ENCODE measurements at places on chromosomes 5 and 9.

DNA sequence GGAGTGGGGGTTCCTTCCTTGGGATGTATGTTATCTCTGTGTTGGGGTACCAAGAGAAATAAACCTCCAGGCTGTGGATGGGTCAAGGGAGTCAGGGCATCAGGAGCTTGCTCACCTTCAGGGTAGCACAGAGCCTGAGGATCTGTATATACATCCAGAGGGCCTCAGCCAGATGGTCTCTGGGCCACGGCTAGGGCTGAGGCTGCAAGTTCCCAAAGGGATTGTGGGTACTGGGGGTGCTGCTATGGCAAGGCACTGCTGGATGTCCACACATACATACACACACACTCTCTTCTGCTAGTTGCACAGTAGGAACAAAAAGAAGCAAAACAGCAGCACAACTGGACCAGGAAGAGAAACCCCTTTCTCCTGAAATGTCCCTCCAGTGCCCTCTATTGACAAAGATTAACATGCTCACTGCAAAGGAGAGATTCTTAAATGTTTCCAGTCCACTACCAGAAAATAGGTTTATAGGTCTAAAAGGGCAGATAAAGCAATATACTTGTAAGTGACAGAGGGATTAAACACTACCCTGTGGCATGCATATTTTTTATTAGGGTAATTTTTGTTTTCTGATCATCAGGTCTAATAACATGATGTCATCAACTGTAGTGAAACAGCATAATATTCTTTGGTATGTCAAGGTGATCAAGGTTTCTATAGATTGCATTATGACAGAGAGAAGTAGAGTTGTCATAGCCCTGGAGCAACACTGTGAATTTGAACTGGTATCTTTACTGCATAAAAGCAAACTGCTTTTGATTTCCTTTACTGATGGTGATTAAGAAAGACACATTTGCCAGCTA is 56.3 kb upstream of the KCNN2 start:
- no peak for DNase-seq

DNA sequence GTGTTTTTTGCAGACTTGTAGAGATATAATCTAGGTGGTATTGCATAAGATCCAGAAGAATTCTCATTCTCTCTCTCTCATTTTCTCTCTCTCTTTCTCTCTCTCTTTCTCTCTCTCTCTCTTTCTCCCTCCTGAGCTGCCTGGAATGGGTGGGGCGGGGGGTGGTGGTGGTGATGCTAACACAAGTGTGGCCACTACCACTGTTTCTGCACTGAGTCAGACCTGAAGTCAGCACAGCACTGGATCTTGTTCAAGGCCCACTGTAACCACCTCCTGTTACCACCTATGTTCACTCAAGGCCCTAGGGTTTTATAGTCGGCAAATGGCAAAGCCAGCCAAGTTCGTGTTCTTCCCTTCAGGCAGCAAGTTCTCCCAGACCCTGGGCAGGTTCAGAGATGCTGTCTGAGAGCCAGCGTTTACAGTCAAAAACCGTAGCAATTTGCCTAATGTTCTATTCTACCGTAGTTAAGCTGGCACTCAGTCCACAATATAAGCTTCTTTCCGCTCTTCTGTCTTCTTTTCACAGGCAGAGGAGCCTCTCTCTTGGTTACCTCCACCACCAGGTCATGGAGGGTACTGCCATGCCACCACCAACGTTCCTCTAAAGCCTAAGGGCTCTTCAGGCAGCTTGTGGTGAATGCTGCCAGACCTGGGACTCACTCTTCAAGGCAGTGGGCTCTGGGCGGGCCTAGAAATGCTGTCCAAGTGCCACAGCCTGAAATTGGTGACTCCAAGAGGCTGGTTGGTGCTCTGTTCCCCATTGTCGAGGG is 235.7 kb upstream of the PRR16 start:
- DNase-seq, result no peak

- DNase-seq, result no peak
Observed at GRCh38 chr5:78691084-78691960, 42.8 kb upstream of the LHFPL2 start.

DNA sequence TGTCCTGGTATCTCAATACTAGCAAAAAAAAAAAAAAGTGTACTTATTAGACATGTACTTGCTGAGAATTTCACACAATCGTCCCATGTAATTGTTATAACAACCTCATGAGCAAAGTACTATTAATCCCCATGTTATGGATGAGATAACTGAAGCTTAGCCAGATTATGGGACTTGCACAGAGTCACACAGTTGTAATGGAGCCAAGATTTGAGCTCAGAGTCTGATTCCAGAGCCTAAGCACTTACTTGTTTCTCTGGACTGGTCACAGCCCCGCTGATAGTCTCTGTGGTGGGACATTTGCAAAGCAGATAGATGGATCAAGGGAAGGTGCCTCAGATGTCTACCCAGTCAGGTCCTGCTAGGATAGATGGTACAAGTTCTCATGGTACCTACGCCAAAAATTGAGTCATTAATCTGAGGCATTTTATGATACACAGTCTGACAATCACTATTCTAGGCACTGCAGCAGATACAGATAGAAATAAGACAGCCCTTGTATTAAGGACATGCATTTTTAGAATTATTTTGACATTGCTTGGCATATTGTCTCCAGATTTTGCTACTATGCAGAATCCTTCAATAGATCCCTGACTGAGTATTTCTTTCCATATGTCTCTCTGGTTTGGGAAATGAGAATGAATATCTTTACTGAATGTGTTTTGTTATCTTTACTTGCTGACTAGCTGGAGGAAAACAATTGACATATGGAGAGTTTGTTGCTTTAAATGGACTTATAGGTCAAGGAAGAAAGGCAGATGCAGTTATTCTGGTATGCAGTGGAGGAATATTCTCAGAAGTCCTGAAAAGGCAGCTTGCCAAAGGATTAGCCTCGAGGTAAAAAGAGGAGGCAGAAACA is 149.5 kb downstream of the ADAMTSL1 start:
- DNase-seq, result no peak

- no peak for DNase-seq
Observed at GRCh38 chr5:88792144-88792840, 90.7 kb downstream of the MEF2C start.

- peak; percentile 96 for DNase-seq
Observed at GRCh38 chr5:67693956-67694809, 497.6 kb upstream of the CD180 start.

- no peak for DNase-seq
Observed at GRCh38 chr5:117682416-117682815, 1107.8 kb upstream of the SEMA6A start.

DNA sequence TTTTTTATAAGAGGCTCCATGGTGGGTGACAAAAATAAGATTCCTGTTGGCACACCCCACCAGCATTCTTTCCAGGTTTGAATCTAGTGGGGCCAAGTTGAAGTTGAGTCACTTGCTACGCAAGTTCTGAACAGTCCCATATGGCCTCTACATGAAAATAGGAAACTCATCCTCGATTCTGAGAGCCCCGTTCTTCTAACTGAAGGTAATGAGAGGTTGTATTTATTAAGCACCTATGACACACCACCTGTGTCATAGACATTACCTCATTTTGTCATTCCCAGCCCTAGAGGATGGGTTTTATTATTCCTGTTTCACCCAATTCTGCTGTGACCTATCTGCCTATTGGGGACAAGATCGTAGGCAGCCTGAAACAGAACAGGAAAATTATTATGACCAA is 131.7 kb downstream of the ACTL7B start:
- DNase-seq, result no peak

DNA sequence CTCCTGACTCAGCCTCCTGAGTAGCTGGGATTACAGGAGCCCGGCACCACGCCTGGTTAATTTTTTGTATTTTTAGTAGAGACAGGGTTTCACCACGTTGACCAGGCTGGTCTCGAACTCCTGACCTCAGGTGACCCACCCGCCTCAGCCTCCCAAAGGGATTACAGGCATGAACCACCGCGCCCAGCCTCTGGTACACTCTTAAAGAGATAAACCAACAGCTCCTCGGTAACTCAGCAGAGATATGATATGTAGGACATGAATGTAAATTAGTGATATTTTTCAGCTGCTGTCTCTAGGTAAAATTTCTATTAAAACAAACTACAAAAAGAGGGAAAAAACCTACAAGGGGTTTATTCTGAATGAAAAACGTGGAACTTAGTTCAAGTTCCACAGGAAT is 42.8 kb upstream of the HK3 start:
- no peak for DNase-seq

GRCh38 chr5:178209334-178210072 is 5.2 kb downstream of the HNRNPAB start:
- no peak for DNase-seq

DNA sequence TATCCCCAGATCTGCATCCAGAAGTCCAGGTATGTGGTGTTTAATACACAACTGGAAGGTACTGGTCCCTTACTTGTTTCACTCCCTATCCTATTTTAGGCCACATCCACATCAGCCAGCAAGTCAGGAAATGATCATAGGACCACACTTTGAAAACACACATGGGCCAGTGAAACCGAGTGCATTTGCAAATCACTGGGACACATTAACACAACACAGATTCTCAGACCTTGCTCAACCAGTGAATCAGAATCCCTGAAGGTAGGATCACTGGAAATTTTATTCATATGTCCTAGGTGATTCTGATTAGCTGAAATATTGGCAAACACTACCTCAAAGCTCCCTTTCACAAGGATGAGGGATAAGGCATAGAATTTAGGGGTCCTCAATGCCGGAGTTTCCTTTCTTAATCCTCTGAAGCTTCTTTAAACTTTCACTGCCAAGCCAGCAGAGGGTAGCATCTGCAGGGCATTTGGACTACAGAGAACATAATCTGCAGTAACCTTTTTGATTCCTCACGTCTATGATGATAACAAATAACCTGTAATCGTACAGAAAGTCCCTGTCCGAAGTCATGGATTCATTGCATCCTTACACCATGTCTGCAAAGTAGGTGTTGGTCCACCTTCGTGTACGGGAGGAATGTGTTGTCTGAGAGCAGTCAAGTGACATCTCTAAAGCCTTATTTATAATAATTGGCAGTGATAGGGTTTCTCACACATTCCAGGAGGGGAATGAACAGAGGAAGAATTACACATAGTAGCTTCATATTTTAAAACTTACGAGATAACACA is 11.0 kb upstream of the ABLIM3 start:
- DNase-seq, result no peak

- DNase-seq, result no peak
Observed at GRCh38 chr9:130332384-130332926, 66.9 kb downstream of the HMCN2 start.

GRCh38 chr5:55226934-55227663 is at the start of gene MCIDAS:
TSS of gene MCIDAS (minus strand) at chr5:55227315. CDS start at chr5:55227138, 177 bp downstream.
- no peak for DNase-seq

- DNase-seq, result peak; percentile 58
Observed at GRCh38 chr5:179294891-179295777, 50.1 kb downstream of the ADAMTS2 start.

- DNase-seq, result no peak
Observed at GRCh38 chr5:54309276-54309675, 1.1 kb downstream of the ARL15 start.

DNA sequence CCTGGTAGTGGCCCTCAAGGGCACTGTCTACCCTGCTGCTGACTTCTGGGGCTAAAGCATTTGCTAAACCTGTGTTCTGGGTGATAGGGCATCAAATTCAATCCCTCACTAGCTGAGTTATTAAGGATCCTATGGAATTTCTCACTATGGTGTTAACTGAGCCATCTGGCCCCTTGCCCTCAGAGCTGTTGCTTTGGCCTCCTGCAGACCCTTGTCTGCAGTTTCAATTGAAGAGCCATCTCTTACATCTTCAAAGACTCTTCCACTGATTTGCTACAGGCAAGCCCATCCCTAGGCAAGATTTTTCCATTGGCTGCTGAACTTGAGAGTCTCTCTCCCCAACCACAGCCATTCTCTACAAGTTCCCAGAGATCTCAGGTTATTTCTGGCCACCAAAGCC is 418.2 kb downstream of the ZNF608 start:
- no peak for DNase-seq

DNA sequence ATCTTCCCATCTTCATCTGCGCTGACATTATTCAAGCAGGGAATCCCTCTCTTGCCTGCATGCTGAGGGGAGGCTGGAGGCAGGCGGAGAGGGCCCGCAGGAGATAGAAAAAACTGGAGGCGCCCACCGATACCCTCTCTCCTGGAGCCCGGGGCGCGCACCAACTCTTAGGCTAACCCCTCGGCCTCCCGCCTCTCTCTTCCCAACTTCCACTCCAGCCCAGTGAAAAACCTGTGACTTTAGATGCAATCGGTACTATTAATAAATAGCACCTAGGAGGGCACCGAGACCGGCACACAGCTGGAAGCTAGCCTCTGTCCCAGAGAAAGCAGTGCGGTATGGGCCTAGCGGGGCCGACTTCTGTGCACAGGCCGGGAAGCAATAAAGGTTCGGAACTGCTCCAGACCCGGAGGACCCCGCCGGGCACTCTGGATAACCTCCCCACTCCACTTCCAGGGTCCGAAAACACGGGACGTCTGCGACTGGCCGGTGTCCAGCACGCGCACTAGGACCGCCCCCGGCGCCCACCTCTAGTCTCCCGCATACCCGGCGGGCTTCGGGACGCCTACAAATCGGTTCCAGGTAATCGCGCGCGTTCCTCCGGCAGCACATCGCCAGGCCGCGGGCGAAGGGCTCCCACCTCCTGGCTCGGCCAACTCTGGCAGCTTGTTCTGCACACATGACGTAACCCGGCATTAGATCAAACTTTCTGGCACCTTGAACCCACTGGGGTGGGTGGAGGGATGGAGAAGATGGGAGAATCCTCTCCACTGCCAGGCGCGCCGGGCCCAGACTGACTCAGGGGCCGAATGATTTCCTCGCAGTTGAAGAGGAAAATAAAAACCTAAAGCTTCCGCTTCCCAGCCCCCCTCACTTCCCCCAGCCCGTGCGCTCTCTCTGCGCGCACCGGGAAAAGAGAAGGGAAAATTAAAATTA is 1.4 kb downstream of the EFNA5 start:
- peak; percentile 67 for DNase-seq

DNA sequence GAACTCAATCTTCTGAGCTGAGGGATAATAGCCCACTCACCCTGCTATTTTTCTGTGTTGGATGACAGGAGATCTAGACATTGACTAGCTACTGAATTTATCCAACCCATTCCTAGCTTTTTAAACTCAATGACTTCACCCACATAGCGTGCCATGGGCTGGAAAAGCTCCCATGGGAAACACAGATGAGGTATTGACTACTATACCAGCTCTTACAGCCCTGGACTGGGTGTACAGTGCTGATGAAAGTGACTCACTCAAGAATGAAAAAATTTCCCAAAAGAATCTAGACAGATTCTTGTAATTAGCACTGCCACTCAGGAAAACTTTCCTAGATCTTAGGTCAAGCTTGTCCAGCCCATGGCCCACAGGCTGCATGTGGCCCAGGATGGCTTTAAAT is 72.7 kb upstream of the NREP start:
- DNase-seq, result no peak

DNA sequence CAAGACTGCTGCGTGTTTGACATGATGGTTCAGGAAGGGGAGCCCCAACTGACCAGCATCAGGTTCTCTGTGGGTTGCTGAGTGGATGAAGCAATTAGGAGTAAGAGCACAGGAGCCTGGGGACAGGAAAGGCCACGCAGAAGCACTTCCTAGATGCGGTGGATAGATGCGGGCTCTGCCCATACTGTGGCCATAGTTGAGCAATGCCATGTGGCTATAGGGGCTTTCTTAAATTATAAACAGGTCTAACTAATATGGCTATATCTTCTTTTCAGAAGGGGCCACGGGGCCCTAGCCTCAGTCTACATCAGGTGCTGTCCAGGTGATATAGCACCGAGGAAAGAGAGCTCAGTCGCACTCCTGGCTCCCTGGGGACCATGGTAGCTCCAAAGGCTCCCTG is 198.6 kb downstream of the GADD45G start:
- DNase-seq, result no peak

All from tibial artery (tissue), 4 donors.